ENCODE measurements at places on chromosomes 5 and 9. TPM values are rescaled to one million over a fixed set of nuclear protein-coding genes. Genes with fewer than 3 reads are reported as not detected.
A peak's percentile ranks its signal among the peaks of the same experiment; 100 is the strongest.

Gene KLHL3
- 1.9 TPM for total RNA-seq

DNA sequence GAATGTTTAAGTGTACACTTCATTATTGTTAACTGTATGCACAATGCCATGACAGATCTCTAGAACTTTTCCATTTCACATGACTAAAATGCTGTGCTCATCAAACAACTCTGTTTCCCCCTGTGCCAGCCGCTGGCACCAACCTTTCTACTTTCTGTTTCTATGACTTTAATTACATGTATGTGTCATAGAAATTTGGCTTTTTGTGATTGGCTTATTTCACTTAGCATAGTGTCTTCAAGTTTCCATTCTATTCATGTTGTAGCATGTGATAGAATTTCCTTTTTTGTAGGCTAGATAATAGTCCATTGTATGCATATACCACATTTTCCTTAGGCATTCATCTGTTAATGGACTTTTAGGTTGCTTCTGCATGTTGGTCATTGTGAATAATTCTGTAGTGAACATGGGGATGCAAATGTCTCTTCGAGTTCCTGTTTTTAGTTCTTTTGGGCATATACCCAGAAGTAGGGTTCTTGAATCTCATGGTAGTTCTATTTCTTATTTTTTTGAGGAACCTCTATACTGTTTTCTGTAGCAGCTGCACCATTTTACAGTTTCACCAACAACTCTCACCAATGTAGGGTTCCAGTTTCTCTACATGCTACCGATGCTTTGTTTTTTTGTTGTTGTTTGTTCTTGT is 184.4 kb upstream of the DMRT1 start:
- H3K4me3 ChIP-seq, result no peak overlapping the region
- no peaks in the 10 kb centered on the region for H3K4me1 ChIP-seq
- no peaks in the 10 kb centered on the region for H3K27me3 ChIP-seq
- no peak overlapping the region for H3K27ac ChIP-seq
- H3K36me3 ChIP-seq, result no peaks in the 10 kb centered on the region
- no peak for DNase-seq

Gene LURAP1L
- 1.4 TPM for total RNA-seq

Gene MYMK
- total RNA-seq, result not detected

Gene BAAT
- total RNA-seq, result not detected

GRCh38 chr5:97026721-97027120 is 90.8 kb downstream of the LNPEP start:
- H3K27ac ChIP-seq, result no peak overlapping the region
- H3K36me3 ChIP-seq, result peaks cover 17% of the 10 kb centered on the region
- no peak overlapping the region for H3K4me3 ChIP-seq
- DNase-seq, result no peak
- no peaks in the 10 kb centered on the region for H3K27me3 ChIP-seq

- no peak overlapping the region for H3K4me3 ChIP-seq
- H3K27ac ChIP-seq, result no peak overlapping the region
Observed at GRCh38 chr5:176578391-176578808, 29.3 kb downstream of the CDHR2 start.

GRCh38 chr9:82148426-82148810 is 159.8 kb downstream of the SPATA31D1 start:
- H3K4me3 ChIP-seq, result peak overlapping the region; percentile 73
- no peak for DNase-seq
- H3K36me3 ChIP-seq, result peaks cover 4% of the 10 kb centered on the region
- H3K4me1 ChIP-seq, result peaks cover 66% of the 10 kb centered on the region
- no peaks in the 10 kb centered on the region for H3K27me3 ChIP-seq

- peaks cover 31% of the 10 kb centered on the region for H3K4me1 ChIP-seq
- H3K27ac ChIP-seq, result no peak overlapping the region
- no peak for DNase-seq
- H3K4me3 ChIP-seq, result no peak overlapping the region
- no peaks in the 10 kb centered on the region for H3K27me3 ChIP-seq
Observed at GRCh38 chr5:150461231-150461630, 11.7 kb upstream of the RPS14 start.

DNA sequence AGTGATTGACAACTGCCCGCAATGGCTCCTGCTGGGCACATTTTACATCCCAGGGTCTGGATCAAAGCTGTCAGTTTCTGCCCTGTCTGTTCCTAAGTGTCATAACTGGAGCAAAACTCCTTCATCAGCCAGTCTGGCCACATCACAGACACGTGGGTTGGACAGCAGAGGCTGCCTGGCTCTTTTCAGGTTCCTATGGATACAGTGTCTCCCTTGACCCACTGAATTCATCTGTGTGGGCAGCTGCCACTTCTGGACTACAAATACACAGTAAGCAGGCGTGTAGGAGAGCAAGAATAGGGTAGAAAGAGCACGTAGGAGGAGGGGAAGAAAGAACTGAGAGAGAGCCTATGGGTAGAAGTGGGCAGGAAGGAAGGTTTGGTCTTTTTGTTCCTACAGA is 238.0 kb downstream of the ENC1 start:
- H3K4me3 ChIP-seq, result no peak overlapping the region
- H3K4me1 ChIP-seq, result peaks cover 9% of the 10 kb centered on the region
- H3K27me3 ChIP-seq, result peaks cover 11% of the 10 kb centered on the region

DNA sequence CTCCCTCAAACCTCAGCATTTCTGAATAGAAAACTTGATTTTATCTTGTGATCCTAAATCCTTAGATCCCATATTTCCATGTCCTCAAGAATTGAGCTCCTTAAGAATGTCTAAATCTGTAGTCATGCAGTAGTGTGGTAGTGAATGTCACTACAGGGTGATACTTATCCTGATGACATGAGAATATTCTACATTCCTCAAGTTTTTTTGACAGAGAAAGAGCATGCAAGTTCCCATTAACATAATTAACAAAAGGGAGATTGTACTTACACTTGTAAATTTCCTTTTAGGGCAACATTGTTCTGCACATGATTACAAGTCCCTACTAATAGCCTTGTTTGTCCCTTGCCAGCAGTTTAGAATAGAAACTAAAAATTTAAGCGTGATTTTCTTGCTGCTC is 352.3 kb downstream of the PTPRD start:
- no peak overlapping the region for H3K4me3 ChIP-seq
- DNase-seq, result no peak
- H3K27me3 ChIP-seq, result peaks cover 2% of the 10 kb centered on the region
- no peak overlapping the region for H3K27ac ChIP-seq

DNA sequence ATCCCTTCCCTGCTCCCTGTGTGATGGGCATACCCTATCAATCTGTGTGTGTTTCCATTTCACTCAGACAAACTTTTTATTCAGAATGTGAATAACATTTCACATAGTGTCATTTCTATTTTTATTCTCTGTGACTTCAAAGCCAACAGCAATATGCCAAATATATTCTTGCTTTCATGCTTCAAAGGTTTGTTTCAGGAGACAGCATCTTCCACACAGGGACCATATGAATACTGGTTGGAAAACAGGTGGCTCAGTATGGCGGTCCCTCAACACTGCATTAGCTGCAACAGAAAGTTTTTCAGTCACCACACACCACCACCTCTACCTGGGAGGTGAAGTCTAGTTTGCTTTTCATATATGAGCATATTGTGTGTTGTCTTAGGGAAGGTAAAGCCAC is 111.0 kb upstream of the PTPN3 start:
- no peaks in the 10 kb centered on the region for H3K4me1 ChIP-seq

Gene CDC25C
- 9.6 TPM for total RNA-seq

DNA sequence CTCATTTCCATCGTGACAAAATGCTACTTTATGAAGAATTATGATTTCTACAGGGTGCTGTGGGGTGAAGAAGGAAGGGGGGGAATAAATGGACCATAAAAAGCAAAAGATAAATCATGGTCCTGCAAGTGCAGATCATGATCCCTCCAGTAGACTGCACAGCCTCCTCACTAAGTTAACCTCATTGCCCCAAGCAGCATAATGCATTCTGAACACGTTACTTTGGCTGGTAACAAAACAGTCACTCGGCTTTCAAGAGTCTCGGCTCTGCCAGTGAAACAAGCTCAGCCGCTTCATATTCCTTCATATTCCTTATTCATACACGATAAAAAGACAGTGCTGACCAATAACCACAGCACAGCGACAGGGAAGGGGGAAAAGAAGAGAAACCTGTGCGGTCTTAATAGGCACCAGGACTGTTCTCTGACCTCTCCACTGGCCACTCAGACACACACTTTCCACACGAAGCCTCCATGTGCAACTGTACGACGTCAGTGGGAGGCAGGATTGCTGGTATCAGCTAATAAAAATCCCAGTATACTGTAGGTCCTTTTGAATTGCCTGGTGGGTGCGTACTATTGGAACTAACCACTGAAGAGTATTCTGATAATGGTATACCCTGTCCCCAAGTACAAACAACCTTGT is 60.5 kb downstream of the ANKH start:
- no peak for DNase-seq
- H3K27me3 ChIP-seq, result peaks cover 2% of the 10 kb centered on the region
- H3K36me3 ChIP-seq, result no peaks in the 10 kb centered on the region

DNA sequence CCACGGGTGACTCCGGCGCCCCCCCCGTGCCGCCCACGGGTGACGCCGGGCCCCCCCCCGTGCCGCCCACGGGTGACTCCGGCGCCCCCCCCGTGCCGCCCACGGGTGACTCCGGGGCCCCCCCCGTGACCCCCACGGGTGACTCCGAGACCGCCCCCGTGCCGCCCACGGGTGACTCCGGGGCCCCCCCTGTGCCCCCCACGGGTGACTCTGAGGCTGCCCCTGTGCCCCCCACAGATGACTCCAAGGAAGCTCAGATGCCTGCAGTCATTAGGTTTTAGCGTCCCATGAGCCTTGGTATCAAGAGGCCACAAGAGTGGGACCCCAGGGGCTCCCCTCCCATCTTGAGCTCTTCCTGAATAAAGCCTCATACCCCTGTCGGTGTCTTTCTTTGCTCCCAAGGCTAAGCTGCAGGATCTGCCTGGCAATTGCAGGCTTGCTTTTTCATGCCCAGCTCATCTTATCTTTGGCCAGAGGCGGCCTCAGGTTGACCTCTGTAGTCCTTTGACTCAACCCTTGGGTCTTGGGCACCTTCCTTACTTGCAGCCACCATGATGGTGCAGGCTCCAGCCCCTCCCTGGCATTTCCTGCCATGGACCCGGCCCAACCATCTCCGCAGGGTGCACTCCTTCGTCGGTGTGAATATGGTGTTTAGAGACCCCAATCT is 9.8 kb downstream of the CEL start:
- no peaks in the 10 kb centered on the region for H3K36me3 ChIP-seq
- peaks cover 32% of the 10 kb centered on the region for H3K4me1 ChIP-seq
- no peak for DNase-seq
- no peak overlapping the region for H3K27ac ChIP-seq
- H3K4me3 ChIP-seq, result no peak overlapping the region

GRCh38 chr9:69198521-69199220 is 24.6 kb downstream of the TJP2 start:
- H3K27ac ChIP-seq, result no peak overlapping the region
- peaks cover 1% of the 10 kb centered on the region for H3K27me3 ChIP-seq
- peaks cover 8% of the 10 kb centered on the region for H3K36me3 ChIP-seq
- H3K4me3 ChIP-seq, result no peak overlapping the region
- DNase-seq, result no peak

DNA sequence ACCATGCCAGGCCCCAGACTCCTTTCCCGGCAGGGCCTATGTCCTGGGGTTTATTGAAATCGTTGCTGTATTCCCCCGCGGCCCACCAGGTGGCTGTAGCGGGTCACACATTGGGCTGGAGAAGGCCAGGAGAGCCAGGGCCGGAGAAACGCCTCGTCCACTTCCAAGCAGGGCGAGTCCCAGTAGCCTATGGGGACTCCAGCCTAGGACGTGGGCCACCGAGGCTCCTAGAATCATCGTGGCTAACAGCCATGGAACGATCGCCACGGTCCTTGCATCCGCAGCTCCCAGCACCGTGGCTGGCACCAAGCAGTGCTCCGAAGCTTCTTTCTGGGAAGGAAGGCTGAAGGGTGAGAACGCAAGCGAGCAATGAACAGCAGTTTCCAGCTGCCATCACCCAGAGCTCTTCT is 87.7 kb downstream of the ENTREP1 start:
- H3K36me3 ChIP-seq, result no peaks in the 10 kb centered on the region
- H3K4me3 ChIP-seq, result peak overlapping the region; percentile 58
- H3K27ac ChIP-seq, result no peak overlapping the region
- H3K27me3 ChIP-seq, result peaks cover 18% of the 10 kb centered on the region
- no peaks in the 10 kb centered on the region for H3K4me1 ChIP-seq

- no peak for DNase-seq
- H3K27me3 ChIP-seq, result no peaks in the 10 kb centered on the region
- peak overlapping the region; percentile 59 for H3K27ac ChIP-seq
- peak overlapping the region; percentile 39 for H3K4me3 ChIP-seq
Observed at GRCh38 chr5:9363449-9363848, 182.4 kb downstream of the SEMA5A start.

GRCh38 chr9:131349522-131349880 is 44.4 kb upstream of the PRRC2B start:
- DNase-seq, result no peak
- no peaks in the 10 kb centered on the region for H3K36me3 ChIP-seq

Gene PCDHGC3
- 132 TPM for total RNA-seq

Gene CD180
- total RNA-seq, result not detected

- H3K4me3 ChIP-seq, result no peak overlapping the region
- no peak overlapping the region for H3K27ac ChIP-seq
- peaks cover 4% of the 10 kb centered on the region for H3K27me3 ChIP-seq
- no peaks in the 10 kb centered on the region for H3K4me1 ChIP-seq
Observed at GRCh38 chr5:95374061-95374460, 17.1 kb upstream of the FAM81B start.

Gene IFNA2
- not detected for total RNA-seq

DNA sequence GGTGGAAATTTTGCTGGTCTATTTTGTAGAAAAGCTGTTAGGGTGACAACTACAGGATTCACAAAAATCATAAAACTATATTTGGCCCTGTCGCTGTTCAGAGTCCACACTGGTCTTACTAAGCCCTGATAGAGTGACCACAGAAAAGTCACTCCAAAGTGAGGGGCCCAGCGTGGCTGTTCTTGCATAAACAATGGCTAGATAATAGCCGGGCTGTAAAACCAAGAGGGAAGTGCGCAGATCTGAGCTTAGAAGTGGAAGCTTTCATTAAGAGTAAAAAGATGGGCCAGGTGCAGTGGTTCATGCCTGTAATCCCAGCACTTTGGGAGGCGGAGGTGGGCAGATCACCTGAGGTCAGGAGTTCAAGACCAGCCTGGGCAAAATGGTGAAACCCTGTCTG is 15.5 kb upstream of the CTSL start:
- peaks cover 2% of the 10 kb centered on the region for H3K27me3 ChIP-seq
- H3K4me3 ChIP-seq, result no peak overlapping the region
- H3K36me3 ChIP-seq, result no peaks in the 10 kb centered on the region
- no peak overlapping the region for H3K27ac ChIP-seq
- peaks cover 49% of the 10 kb centered on the region for H3K4me1 ChIP-seq

Data from HFFc6 (cell line).